ENCODE measurements at places on chromosomes 11 and 22.

DNA sequence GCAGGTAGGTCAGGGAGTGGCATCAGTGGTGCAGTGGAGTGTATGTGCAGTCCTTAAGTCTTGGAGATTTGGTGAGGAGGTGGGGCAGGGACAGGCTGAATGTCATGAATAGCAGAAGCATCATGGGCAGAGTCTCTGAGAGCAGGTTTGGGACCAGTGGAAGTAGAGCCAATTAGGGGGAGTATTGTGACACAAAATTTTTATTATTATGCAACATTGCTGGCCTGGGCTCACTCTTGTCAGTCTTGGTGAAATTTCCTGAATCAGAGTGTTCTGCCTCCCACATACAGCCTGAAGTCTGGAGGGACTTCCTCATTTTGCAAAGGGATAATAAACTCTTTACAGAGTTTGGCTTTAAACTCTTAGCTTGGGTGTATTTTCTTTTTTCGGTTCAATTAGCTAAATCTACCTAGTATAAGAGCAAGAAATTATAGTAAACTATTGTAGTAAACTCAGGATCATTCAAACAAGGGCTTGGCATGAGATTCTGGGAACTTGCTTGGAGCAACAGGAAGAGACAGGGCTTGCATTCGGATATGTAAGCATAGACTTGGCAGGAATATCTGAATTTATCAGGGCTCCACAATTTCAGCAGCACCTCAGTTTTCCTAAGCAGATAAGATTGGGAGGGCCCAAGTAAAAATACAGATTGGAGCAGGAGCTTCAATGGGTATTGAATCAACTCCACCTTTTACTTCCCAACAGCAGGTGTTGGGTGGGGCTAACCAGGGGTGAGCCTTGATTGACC is 67.7 kb downstream of the FDX1 start:
- DNase-seq = no peak

DNA sequence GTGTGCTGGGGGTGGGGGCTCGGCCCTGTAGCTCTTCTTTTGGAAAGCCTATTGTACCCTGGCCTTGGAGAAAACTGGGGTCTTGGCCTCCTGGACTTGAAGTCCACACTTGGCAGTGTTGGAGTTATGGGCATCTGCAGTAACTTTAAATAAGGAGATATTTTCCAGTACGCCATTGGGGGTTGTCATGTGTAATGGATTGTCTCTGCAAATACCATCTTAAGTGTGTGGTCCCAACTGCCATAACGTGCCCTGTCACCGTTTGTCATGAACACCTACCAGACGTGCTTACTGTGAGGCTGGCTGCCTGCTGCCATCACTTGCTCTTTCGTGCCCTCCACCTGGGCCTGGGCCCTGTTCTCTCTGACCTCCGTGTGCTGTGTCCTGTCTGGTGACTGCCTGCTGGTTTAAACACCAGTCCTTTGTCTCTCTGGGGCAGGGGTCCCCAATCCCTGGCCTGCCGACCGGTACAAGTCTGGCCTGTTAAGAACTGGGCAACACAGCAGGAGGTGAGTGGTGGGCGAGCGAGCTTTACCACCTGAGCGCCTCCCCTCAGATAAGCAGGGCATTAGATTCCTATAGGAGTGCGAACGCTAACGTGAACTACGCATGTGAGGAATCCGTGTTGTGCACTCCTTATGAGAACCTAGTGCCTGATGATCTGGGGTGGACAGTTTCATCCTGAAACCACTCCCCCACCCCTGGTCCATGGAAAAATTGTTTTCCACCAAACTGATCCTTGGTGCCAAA is 3.6 kb upstream of the ZDHHC8 start:
- no peak for DNase-seq

DNA sequence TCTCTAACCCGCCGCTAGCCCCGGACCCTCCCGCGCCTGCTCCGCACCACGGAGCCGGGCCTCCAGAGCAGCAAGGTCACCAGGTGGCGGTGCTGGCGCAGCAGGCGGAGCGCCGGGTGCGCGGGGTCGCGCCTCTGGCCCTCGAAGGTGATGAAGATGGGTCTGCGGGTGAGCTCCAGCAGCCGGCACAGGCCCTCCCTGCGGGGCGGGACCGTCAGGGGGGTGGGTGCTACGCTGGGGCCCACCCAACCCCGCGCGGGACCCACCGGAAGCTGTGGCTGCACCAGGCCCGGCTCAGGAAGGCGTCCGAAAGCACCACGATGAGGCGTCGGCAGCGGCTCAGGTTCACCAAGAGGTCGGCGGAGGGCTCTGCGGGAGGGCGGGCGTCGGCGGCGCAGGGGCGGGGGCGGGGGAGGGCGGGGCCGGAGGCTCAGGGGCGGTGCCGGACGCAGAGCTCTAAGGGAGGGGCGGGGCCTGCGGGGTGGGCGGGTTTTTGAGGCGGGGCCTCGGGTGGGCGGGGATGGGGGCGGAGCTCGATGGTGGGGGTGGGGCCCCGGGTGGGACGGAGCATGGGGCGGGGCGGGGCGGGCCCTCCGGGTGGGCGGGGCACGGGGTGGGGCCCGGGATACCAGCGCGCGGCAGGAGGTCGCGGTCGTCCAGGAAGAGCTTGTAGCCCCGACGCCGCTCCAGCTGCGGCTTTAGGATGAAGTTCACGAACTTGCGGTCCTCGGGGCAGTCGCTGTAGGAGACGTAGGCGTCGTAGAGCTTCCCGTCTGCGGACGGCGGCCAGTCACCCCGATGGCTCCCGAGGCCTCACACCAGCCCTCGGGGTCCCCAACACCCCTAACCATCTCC is 7.8 kb downstream of the SIGIRR start:
- DNase-seq = peak; percentile 26

- DNase-seq = no peak
Observed at GRCh38 chr11:110125632-110126031, 32.4 kb downstream of the ZC3H12C start.

DNA sequence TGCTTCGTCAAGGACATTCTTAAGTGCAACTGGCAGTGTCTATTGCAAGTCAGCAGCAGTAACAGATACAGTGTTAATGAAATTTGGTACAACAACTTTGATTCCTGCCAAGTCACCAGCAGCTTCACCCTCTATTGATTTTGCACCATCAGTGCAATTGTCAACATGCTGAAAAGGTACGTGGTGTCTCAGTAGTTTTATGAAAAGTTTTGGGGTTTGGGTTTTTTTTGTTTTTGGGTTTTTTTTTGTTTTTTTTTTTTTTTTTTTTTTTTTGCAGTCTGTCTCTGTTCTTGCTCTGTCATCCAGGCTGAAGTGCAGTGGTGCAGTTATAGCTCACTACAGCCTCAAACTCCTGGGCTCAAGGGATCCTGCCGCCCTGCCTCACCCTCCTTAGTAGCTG is 19.1 kb upstream of the GRIK4 start:
- DNase-seq = no peak

DNA sequence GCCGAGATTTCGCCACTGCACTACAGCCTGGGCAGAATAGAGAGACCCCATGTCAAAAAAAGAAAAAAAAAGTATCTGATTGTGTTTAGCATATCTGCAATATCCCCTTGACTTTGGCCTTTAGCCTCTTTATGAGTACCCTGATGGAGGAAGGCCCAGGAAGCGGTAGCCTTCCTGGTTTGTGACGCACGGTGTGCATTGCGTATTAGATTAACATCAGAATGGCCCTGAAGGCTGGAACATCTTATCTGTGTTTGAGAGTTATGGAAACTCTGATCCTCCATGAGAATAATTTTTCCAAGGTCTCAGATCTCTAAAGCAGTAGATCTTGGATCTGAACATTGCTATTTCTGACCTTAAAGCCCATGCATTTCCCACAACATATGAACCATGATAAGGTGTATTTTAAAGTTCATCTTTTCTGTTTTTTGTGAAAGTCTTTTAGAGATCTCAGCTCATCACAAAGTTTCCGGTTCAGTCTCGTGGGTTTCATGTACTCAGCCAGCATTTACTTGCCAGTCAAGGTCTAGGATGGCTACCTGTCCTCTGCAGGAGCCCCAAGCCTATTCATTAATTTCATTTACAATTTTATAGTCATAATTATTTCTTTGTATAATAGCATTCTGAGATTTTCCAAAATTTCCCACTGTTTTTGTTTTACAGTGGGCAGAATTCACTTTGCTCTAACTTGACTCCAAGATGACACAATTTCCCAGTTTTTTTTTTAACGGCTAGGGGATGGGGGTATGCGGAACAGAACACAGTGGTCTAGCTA is 605 bp upstream of the FDX1 start:
- DNase-seq = no peak

GRCh38 chr11:23903044-23903704 is 593.7 kb upstream of the LUZP2 start:
- no peak for DNase-seq

- DNase-seq = no peak
Observed at GRCh38 chr11:96778272-96778671, 388.5 kb downstream of the JRKL start.

GRCh38 chr11:21988477-21988876 is 204.4 kb upstream of the ANO5 start:
- no peak for DNase-seq

DNA sequence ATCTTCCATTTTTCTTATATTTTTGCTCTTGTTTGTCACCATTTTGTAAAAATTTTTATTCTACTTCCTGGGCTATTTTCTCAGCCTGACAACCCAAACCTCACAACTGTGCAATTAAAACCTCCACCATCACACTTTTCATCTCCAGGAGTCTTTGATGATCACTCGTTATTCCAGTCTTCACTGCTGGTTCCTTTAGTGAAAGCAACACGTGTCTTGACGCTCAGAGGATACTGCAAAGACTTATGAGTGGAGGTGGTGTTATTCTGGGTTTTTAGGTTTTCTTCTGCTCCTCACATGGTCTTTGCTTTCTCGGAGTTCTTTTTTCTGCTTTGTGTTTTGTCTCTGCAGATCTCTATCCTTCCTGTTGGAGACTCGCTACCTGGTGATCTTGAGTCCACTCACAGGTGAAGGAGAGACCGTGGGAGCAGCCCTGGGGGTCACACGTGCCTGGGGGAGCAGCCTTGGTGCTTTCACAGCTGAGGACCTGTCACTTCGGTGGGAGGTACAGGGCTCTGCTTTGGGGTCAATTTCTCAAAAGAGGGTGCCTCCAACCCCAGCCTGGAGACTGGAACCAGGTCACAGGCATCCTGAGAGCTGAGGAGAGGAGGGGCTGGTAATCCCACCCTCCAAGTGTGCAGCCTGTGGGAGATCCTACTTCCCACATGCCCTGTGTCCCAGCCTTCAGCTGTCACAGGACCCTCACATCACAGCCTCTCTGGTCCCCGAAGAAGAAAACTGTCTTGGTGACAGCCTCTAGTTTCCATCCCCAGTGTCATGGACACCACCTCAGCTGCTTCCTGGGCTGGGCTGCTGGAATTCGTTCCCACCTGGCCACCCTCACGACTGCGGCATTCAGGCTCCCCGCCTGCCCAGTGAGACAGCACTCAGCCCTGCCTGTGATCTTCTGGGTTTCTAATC is 11.0 kb downstream of the SULT4A1 start:
- DNase-seq = no peak

DNA sequence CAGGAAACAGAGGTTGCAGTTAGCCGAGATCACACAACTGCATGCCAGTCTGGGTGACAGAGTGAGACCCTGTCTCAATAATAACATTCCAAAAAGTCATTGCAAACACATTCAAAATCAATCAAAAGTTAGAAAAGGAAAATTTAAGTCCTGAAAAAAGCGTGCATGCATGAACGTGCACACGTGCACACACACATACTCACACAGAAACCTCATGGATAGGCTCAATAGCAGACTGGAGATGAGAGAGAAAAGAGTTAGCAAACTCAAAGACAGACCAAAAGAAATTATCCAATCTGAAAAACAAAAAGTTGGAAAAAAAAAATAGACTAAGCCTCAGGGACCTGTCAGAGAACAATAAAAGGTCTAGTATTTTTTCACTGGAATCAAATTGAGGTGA is 1005.6 kb downstream of the TBC1D22A start:
- no peak for DNase-seq

DNA sequence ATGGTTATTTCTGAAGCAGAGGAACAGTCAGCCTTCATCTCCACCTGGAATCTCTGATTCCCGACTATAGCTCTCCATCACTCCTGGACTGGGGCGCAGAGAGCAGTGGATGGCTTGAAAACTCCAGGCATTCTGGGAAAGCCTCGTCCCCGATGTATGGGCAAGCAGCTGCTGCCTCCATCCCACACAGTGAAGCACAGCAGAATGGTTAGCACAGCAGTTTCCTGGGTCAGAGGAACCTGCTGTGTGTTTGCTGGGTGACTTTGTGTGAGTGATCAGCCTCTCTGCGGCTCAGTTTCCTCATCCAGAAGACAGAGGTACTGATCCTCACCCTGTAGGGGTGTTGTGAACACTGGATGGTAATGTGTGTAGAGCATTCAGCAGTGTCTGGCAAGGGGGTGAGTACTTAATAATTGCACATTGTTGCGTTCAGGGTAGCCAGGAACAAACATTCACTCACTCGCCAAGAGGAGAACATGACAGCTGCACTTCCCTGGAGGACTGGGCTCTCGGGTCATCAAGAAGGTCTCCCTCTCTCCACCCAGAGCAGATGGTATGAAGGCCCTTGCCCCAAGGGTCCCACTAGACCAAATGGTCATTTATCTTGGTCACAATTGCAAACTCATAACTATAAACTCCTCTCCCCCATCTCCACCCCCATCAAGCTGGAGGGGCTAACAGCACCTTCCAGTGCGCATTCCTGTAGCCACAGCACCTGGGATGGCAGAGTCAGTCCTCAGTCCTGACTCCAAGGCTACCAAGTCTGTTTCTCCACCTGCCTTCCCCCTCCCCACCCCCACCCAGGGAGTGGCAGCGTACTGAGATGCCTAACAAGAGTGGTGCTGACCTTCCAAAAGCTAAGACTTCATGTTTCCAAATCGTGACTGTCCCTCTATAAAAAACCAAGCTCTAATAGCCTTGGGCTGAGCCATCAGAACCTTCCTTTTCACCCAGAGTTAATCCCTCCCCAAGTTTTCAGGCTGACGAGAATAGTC is 1.5 kb upstream of the CHST1 start:
- DNase-seq = no peak

DNA sequence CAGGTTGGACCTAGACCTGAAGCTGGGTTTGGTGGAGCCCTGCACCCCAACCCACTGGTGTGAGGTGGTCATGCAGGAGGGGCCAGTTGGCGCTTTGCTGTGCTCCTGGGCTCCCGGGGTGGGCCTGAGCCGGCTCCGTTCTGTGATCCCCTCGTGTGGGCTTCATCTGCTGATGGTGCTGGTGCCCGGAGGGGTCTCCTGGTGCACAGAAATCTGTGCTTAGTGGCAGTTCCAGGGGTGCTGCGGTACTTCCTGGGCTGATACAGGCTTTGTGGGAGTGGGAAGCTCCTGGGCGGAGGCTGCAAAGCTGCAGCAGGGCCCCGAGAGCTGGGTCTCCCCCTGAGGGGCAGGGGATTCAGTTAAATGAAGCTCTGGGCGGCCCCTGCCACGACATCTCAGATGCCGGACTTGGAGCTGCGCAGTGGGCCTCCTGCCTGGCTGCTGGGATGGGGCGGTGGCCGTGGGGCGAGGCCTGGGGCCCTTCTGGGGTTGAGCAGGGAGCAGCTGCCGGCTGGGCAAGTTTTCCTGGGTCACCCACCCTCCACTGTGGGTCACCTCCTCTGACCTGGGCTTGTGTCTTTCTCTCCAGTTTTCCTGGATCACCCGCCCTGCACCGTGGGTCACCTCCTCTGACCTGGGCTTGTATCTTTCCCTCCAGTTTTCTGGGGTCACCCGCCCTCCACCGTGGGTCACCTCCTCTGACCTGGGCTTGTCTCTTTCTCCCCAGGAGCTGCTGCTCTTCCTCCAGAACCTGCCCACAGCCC is 410.5 kb downstream of the TBC1D22A start:
- no peak for DNase-seq

Measured in smooth muscle cell of the brain vasculature (primary cell).